NT2/D1 (cell line): ENCODE measurements at places on chromosomes 11 and 22.

GRCh38 chr11:11968511-11969280 is 39.7 kb downstream of the DKK3 start:
- no peak for DNase-seq

DNA sequence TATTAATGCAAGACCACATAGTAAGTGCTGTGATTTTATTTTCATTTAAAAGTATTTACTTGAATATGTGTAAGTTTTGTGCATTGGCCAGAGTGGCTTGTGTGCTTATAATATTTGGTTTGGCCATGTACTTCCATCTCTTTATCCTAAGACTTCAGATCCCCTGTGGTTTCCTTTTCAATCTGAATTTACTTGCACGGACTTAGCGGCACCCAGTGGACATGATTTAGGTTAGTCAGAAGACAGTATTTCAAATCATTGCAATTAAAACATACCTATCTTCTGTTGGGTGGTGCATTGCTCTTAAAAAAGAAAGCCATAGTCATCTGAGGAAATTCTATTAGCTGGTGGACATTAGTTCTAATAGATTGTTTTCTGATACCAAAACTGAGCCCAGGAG is 30.7 kb downstream of the PIWIL4 start:
- DNase-seq = no peak

GRCh38 chr11:62501432-62501891 is 45.1 kb downstream of the AHNAK start:
- DNase-seq = no peak

DNA sequence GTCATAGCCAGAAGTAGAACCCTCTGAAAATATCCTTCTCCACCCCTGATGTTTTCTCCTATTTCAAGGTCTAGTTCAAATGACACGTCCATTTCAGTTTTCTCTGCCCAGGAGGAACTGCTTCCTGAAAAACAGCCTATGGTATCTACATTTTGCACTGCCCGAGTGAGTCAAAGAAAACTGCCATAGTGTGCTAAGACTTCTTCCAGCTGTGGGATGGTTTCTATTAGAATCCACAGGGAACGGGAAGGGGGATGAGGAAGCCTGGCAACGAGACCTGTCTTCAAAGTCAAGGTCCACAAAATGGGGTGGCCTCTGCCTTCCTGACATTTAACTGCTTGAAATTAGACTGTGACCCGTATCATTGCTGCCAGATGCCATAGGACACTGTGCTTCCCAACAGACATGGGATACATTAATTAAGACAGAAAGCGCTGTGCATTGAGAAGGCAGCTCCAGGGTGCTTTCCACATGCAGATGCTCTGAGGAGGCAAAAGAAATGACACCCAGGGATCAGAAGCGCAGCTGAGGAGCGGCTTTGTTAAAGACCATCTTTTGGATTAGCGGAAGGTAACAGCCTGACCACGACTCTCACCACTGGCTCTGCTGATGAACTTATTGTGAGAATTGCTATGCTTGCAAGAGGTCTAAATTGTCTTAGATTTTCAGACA is 39.4 kb upstream of the NUP50 start:
- DNase-seq = no peak

DNA sequence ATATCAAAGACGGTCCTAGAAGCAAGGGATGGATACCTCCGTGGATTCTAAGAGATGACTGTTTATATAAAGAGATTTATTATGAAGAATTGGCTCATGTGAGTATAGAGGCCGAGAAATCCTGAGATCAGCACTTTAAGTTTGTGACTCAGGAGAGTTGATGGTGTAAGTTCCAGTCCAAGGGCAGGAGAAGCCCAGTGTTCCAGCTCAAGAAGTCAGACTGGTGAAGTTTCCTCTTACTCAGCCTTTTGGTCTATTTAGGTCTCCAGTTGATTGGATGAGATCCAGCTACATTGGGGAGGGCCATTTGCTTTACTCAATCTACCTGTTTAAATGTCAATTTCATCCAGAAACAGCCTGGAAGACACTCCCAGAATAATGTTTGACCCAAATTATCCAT is 45.1 kb downstream of the TSPAN18 start:
- no peak for DNase-seq

DNA sequence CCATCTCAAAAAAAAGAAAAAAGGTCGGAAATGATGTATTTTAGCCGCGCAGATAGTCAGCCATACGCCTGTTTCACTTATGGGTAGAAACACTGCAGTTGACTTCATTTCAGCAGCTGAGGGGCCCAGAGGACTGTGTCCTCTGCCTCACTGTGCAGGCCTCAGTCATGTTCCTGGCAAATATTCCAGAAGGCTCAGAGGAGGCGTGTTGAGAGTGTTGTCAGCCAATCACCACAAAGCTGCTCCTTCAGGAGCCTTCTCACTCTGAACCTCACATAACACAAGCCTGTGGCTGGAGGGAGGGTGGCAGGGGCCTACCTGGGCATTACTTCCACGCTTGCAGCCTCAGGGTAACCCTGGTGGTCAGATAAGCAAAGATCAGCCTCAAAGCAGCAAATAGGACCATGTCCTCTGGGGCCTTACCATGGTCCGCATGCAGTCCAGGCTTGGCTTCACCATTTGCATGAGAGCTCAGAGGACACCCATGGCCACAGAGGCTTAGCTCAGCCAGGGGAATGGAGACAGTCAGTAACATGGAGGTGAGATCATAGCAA is 17.3 kb upstream of the TREH start:
- DNase-seq = no peak

- no peak for DNase-seq
These were observed 10.0 kb downstream of the SLC29A2 start for GRCh38 chr11:66361502-66361941.

GRCh38 chr11:68312780-68313573 is 586 bp downstream of the LRP5 start:
- no peak for DNase-seq

DNA sequence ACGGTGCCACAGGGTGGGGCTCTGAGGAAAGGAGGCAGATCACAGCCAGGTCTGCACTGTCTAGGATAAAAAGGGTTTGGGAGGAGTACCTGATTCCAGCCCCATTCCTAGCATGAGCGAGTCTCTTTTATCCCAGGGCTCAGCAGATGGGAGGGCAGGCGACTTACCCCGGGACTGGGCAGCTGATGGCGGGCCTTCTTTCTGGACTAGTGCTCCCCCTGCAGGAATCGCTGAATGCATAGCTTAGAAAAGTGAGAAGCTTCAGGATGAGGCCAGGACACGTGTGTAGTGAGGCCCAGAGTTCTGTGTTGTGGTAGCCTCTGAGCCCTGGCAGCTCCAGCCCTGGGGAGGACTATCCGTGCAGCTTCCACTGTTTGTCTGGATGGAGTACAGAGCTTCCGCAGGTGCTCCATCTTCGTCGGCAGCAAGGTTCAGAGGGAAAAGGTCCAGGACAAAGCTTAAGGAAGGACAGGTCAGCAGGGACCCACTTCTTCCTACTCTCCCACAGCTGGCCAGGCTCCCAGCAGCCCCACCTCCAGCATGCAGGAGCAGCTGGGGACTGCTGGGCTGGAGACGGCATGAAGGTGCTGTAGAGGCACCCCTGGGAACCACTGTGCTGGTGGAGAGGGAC is 30.4 kb downstream of the COMMD9 start:
- peak; percentile 51 for DNase-seq

DNA sequence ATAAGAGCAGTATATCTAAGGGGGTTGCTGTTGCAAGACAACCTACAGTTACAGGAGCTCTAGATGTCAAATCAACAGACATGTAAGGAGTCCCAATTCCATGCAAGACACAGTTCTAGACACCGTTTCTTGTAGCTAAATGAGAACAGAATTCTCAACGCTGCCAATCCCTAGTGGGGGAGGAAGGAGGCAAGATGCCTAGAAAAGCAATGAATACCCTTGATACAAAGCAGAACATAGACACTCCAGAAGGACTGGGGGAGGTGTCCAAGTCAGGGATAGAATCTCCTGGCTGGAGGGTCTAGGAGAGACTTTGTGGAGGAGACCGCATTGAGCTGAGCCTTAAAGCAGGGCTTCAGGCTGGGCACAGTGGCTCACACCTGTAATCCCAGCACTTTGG is 280.2 kb downstream of the BUD13 start:
- no peak for DNase-seq

DNA sequence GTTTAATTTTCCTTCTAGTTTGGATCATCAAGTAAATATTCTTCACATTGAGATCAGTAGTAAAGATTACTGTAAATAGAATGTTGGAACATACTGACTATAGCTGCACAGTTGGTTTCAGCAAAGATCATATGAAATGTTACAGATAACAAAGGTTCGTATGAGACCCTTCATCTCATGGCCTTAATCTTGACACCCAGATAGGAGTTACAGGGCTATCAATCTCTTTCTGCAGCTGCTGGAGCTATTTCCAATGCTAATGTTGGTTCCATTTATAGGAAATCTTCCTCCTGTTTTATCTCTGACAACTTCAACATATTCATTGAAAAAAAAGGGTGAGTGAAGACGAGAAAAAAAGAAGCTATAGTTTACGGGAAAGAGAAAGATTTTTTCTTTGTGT is 495.6 kb downstream of the JRKL start:
- no peak for DNase-seq

- DNase-seq = no peak
These were observed 33.1 kb upstream of the SEPTIN5 start for GRCh38 chr22:19680911-19681862.

GRCh38 chr11:35323076-35323868 is 96.1 kb downstream of the SLC1A2 start:
- DNase-seq = no peak

- no peak for DNase-seq
These were observed 2.3 kb downstream of the CHKA start for GRCh38 chr11:68118706-68119448.

- no peak for DNase-seq
These were observed 383.8 kb downstream of the AASDHPPT start for GRCh38 chr11:106461148-106461691.

GRCh38 chr11:60328460-60328859 is 1.4 kb downstream of the MS4A6E start:
- no peak for DNase-seq

GRCh38 chr11:6637871-6638270 is 17.7 kb downstream of the DCHS1 start:
- no peak for DNase-seq

DNA sequence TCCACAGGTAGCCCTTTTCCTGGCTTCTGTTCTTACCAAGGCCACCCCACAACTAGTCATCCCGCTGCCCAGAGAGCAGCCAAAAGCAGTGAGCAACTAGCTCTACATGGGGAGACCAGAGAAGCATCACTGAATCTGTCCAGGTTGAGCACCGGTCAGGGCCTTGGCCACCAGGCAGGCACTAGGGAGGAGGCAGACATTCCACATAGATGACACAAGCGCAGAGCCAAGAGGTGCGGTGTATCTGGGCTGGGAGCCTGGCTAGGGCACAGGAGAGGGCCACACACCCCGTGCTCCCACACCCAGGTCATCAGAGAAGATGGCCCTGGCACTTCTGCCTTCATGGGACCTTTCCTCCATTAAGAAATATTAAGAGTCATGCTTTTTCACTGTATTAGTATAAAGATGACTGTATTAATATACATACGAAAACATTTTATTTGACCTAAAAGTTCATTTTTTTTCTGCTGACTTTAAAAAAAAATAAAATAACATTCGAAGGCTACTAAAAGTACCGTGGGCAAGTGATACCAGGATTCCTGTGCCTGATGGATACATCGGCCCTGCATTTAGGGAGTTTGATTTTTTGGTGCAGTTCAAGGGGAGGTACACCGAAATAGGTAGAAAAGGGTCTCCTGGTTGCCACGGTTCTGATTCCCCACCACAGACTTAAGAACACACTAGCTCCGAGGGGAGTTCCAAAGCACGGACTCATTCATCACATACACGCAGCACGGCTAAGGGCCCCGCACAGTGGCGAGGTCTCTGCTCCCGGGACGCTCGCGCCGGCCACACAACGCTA is 1.2 kb downstream of the DGCR2 start:
- DNase-seq = no peak

- DNase-seq = no peak
These were observed 81.4 kb downstream of the BBOX1 start for GRCh38 chr11:27122001-27122400.

DNA sequence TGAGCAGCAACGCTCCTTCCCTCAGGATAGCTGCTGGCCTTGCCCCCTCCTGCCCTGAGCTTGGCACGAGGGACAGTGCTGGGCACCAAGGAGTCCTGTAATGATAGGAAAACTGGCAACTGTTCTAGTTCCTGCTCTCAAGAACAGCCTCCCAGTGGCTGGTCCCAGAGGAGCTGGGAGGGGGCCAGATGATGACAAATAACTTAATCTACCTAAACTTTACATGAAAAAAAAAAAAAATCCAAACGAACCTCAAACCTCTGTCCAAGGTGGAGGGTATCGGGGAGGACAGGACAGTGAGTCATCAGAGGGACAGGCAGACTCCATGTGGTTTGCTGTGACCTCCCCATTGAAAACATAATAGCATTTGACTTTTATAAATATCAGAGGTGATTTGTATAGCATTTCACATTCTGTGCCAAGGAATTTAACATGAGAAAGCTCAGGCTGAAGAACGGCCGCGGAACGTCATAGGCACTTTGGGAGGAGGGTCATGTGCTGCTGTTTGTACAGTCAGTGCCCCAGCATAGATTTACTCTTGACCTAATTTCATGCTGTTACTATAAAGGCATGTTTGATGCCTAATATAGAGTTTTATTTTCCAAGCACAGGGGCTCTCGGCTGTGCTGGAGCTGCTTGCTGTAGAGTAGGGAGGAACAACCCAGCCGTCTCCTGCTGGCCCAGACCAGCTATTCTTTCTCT is 98.2 kb upstream of the NNMT start:
- no peak for DNase-seq

- no peak for DNase-seq
These were observed 2.8 kb downstream of the SMIM38 start for GRCh38 chr11:69158301-69159149.

DNA sequence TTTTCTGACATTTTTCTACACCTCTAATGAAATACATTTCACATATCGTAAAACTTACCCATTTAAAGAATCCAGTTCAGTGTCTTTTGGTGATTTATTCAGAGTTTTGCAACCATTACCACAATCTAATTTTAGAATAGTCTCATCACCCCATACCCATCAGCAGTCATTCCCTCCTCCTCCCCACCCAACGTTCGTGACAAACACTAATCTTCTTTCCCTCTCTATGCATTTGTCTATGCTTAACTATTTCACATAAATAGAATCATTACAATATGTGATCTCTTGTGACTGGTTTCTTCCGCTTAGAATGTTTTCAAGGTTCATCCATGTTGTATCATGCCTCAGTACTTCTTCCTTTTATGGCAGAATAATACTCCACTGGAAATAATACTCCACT is 9.5 kb downstream of the TTC28 start:
- no peak for DNase-seq

- no peak for DNase-seq
These were observed 562 bp downstream of the ZBED4 start for GRCh38 chr22:49853981-49854831.
